Nephron progenitor cell (in vitro differentiated cells): ENCODE measurements at places on chromosomes 2 and 18.

GRCh38 chr2:71939588-71940535 lies 207.8 kb downstream of the CYP26B1 start:
- peaks cover 60% of the 10 kb centered on the region for H3K4me1 ChIP-seq
- no peak overlapping the region for H3K4me3 ChIP-seq
- H3K27ac ChIP-seq = no peak overlapping the region
- no peaks in the 10 kb centered on the region for H3K36me3 ChIP-seq

DNA sequence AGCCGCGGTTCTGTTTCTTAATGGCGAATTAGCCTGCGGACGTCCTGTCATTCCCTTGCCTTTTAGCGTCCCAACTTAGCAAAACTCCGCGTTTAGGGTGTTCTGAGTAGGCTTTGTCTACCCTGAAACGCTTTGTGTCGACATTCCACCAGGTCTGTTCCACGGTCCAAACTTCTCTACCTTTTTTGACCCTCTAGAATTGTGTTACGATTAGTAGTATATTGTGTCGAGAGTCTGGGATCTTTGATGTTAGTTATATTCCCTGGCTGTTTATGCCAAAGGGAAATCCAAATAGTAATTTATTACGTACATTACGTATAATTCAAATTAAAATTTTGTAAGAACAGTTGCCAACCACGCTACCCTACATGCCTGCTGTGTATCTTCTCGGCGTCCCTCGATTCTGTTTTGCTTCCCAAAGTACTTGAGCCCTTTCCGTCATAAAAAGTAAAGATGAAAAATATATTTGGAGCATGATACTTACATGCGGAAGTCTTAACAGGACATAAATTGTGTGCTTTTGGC lies 495 bp upstream of the TTC32 start:
- no peak for DNase-seq
- H3K27ac ChIP-seq = peak overlapping the region; percentile 100
- H3K36me3 ChIP-seq = no peaks in the 10 kb centered on the region

- peaks cover 4% of the 10 kb centered on the region for H3K36me3 ChIP-seq
- peaks cover 6% of the 10 kb centered on the region for H3K27me3 ChIP-seq
- H3K27ac ChIP-seq = no peak overlapping the region
- H3K4me1 ChIP-seq = peaks cover 8% of the 10 kb centered on the region
- DNase-seq = no peak
- no peak overlapping the region for H3K4me3 ChIP-seq
These were observed 6.9 kb upstream of the GPR155 start for GRCh38 chr2:174493549-174494331.

DNA sequence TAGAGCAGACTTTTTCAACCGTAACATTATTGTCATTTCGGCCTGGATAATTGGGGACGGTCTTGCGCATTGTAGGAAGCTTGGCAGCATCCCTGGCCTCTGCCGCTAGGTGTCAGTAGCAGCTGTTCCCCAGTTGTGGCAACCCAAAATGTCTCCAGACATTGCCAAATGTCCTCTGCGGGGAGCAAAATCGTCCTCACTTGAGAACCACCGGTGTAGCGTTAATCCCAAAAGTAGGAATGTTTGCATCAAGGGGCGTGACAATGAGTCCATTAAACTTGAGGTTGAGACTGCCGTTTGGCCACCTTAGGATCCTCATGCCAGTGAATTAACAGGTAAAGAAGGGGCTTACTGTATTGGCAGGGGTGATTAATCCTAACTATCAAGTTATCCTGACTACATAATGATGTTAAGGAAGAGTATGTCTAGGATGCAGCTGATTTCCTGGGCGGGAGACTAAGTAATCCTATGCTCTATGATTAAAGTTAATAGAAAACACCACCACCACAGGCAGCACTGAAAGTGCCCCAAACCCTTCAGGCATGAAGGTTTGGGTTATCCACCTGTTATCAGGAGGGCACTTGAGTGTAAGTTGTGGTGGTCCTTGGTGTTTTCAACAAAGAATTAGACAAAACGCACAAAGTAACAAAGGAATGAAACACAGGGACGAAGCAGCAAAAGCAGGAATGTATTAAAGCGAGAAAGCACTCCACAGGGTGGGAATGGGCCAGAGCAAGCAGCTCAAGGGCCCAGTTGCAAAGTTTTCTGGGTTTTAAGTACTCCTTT lies 4.9 kb upstream of the ZC3H8 start:
- H3K27ac ChIP-seq = no peak overlapping the region
- H3K4me3 ChIP-seq = peak overlapping the region; percentile 71
- peaks cover 6% of the 10 kb centered on the region for H3K36me3 ChIP-seq
- H3K4me1 ChIP-seq = peaks cover 13% of the 10 kb centered on the region

- peaks cover 5% of the 10 kb centered on the region for H3K36me3 ChIP-seq
- peaks cover 4% of the 10 kb centered on the region for H3K27me3 ChIP-seq
- peak overlapping the region; percentile 93 for H3K27ac ChIP-seq
- H3K4me3 ChIP-seq = peak overlapping the region; percentile 99
- DNase-seq = peak; percentile 21
- peaks cover 62% of the 10 kb centered on the region for H3K4me1 ChIP-seq
These were observed 1.0 kb downstream of the EPHA4 start for GRCh38 chr2:221571025-221571550.

DNA sequence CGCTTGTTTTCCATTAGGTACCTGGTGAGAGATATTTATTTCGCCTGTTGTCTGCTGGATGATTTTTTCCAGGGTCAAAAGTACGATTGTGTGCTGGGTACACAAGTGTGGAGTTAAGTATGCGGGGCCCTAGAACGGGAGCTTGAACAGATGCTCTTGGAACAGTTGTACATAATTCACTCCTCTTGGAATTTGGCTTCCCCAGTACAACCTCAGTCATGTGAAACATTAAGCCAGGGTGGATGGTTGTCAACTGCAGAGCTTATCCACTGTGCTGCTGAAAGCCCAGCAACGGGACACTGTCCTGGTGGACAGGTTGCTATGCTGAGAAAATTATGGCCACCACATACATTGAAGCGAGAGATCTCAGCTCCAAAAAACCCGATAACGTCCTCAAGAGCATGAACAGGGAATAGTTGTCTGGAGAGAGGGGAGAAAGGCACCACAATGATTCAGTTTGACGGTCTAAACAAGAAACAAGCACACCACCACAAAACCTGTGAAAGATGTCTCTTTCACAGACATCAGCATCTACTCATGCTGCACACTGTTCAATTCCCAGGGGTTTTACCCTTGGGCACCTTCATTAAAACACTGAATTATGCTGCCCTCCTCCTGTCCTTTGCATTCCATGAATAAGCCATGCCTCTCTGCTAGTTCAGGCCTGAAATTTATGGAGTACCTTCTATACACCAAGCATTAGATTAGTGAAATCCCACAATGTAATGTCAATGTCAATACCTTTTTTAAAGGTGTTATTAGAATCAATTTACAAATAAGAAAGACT lies 176.8 kb upstream of the TRIB2 start:
- no peak overlapping the region for H3K4me3 ChIP-seq
- no peaks in the 10 kb centered on the region for H3K27me3 ChIP-seq
- H3K4me1 ChIP-seq = peaks cover 83% of the 10 kb centered on the region

DNA sequence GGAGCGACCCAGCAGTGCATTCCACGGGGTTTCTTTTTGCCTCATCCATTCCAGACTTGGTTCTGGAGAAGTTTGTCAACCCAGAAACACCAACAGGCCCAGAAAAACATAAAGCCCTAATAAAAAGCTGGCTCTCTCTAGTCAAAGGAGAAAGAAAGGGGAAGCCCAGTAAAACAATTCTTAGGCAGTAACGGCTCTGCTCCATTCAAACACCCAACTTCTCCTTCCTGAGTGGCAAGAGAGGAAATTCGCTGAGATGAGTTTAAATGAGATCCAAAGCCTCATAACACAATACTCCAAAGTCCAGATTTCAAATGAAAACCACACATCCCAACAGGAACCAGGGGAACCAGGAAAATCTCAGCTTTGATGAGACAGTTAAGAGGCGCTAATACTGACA lies 179.9 kb downstream of the RPIA start:
- no peaks in the 10 kb centered on the region for H3K27me3 ChIP-seq
- no peak overlapping the region for H3K4me3 ChIP-seq
- no peaks in the 10 kb centered on the region for H3K36me3 ChIP-seq

GRCh38 chr2:203016716-203017115 lies 2.0 kb downstream of the NBEAL1 start:
- H3K4me3 ChIP-seq = peak overlapping the region; percentile 70
- H3K27me3 ChIP-seq = peaks cover 3% of the 10 kb centered on the region
- peaks cover 46% of the 10 kb centered on the region for H3K4me1 ChIP-seq

DNA sequence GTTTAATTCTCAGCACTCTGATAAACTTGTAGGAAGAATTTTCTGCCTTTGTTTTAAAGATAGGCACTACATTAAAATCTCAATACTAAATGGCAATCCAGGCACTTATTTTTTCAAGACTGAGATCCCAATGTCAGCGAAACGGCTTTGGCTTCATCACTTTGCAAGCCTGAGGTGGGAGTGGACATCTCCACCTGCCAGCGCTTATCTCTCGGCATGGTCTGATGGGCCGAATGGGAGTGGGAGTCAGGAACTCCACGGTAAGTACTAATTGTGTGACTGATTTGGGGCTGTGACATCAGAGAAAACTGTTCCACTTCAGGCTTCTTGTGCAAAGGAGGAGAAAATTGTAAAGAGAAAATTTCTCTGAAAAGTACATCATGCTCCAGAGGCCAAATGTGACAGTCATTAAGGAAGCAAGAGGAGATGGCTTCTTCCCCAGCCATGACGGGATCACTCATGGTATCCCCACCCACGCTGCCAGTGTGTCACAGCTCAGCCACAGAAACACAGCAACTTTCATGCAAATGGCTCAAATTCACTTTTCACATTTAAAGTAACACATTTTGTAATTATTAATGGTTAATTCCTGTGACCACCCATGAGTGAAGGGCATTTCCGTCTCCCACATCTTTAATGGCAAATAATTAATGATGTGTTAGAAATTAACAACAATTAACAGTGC lies 385.5 kb upstream of the HNRNPA3 start:
- DNase-seq = no peak
- H3K36me3 ChIP-seq = no peaks in the 10 kb centered on the region
- no peak overlapping the region for H3K4me3 ChIP-seq
- H3K27ac ChIP-seq = no peak overlapping the region
- peaks cover 74% of the 10 kb centered on the region for H3K4me1 ChIP-seq

DNA sequence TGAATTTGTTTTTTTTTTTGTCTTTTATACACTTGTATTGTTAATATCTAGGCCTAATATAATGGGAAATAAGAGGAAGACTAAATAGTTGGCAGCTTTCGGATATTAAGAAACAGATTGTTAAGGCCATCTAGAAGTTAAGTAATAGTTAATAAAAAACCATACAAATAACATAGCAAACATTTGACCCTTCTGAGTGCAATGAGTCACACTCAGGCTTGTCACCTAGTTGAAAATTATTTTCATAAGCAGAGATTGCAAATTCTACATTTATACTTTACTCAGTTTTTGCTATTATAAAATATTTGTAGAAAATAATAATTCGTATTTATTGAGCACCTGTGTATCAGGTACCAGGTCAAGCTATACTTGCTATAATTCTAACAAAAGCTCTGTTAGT lies 2.4 kb downstream of the NUP35 start:
- no peak overlapping the region for H3K27ac ChIP-seq
- no peak for DNase-seq
- H3K27me3 ChIP-seq = no peaks in the 10 kb centered on the region

DNA sequence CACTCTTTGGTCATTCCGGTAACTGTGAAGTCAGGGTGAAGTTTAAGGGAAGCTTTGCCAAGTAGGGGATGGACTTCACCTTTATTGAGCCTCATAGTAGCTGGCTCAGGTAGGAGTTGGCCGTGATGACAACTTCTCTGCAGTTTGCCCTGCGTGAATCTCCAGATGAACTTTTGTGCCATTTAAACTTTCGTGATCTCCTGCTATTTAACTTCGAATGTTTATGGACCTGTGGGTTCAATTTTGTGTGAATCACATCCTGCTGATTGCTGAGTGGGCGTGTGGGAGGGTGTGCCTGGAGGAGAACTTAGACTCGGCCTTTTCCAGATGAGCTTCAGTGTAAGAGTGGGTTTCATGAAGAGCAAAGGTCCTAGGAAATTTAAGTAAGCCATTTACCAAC lies 4.2 kb downstream of the UGT1A1 start:
- H3K27ac ChIP-seq = no peak overlapping the region
- no peaks in the 10 kb centered on the region for H3K4me1 ChIP-seq
- no peak for DNase-seq
- no peaks in the 10 kb centered on the region for H3K36me3 ChIP-seq
- peaks cover 23% of the 10 kb centered on the region for H3K27me3 ChIP-seq

DNA sequence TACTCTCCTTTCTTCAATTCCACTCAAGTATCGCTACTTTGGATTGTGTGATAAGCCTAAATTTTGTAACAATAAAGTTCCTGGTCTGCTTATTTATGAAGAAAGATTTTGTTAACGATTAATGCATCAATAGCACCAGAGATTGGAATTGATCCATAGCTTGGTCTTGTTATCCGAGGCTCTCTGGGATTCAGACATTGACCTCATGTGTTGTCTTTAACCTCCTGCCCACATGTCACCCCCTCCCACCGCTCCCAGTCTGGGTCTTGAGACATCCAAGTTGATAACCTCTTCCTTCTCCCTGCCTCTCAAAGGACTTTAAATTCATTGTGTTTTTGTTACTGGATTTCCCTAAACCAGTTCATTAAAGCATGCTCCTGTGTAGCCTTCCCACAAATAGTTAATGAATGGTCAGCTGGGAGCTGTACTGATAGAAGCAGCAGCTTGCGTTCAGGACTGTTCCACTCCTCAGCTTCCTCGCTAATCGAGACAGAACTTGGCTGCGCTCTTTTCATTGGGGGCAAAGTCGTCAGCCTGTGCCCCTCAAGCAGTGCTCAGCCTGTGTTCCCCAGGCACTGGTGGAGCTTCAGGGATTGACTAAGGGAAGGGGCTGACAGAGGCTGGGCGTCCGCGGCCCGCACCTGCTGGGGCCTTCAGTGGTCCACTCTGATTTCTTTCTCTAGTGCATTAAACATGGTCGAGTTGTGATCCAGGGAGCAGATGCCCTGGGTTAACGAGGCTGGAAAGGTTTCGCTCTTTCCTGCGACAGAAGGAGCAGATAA lies 18.9 kb downstream of the ASB1 start:
- DNase-seq = no peak
- H3K36me3 ChIP-seq = peaks cover 71% of the 10 kb centered on the region
- H3K4me3 ChIP-seq = no peak overlapping the region
- H3K27ac ChIP-seq = no peak overlapping the region
- H3K27me3 ChIP-seq = peaks cover 4% of the 10 kb centered on the region
- peaks cover 37% of the 10 kb centered on the region for H3K4me1 ChIP-seq

DNA sequence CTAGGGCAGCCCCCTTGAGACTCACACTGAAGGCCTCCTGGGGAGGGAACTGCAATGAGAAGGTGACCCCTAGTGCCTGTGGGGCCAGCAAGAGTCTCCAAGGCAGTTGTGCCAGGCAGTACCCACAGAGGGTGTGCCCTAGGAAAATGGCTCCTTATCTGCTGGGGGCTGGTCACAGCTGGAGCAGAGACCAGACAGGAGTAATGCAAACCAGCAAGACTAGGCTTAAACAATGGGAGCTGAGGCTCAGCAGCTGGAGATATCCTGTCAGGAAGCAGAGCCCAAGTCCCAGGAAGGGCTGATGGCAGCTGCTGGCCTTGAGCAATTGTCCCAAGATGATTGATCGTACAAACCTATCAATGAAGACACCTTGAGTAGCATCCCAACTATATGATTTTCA lies 26.8 kb upstream of the E2F6 start:
- no peak overlapping the region for H3K27ac ChIP-seq
- peaks cover 44% of the 10 kb centered on the region for H3K36me3 ChIP-seq
- no peak overlapping the region for H3K4me3 ChIP-seq
- H3K27me3 ChIP-seq = no peaks in the 10 kb centered on the region
- DNase-seq = no peak
